ENCODE measurements at places on chromosomes 6 and 20.

GRCh38 chr6:39933669-39934130 lies 562 bp downstream of the MOCS1 start:
- no peak for DNase-seq

GRCh38 chr6:39938773-39939654 lies 4.8 kb upstream of the MOCS1 start:
- no peak for DNase-seq

DNA sequence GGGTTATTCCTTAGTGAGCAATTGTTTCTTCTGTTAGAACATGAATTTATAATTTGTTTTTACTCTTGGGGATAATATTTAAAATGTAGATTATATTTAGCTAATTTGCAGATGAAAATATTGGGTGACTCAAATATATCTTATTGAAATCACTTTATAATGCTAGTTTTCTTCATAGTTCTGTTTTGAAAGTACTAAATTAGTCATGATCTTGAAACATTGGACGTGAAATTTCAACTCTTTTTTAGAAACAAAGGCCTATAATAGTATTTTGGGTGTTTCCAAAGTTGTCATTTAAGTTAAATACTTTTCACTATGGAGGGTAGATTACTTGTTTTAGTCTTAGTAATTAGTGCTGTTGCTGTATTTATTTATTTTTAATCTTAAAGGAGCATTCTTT lies 250.9 kb downstream of the UTRN start:
- DNase-seq: no peak

GRCh38 chr6:78460711-78461110 lies 406.6 kb upstream of the IRAK1BP1 start:
- DNase-seq: no peak

DNA sequence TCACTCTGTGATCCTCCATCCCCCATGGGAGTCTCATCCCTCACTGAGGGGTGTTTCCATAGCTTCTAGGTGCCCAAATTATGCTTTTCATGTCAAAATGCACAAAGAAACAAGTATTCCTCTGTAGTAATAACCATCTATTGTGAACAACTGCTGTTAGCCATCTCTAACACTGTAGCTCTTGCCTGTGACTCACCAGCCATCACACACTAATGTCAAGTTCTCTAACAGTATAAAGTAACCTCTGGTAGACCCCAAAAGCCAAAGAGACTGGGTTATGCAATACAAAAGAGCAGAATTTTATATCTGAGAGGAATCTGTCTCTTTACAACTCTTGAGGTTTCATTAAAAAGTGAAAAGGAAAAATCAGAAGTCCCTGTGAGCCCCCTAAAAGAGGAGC lies 25.4 kb upstream of the IYD start:
- DNase-seq: no peak

DNA sequence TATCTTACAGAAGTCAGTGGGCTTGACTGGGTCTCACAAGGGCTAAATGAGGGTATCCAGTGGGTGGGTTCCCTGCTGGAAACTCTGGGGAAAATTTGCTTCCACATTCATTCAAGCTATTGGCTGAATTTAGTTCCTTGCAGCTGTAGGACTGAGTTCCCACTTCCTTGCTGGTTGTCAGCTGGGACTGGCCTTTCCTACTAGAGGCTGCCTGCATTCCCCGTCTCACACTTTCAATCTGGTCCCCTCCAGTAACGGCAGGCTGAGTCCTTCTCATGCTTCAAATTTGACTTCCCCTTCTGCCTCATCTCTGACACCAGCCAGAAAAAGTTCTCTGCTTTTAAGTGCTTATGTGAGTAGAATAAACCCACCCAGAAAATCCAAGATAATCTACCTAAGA lies 4.4 kb downstream of the CSNK2A1 start:
- no peak for DNase-seq

- DNase-seq: no peak
Measured at GRCh38 chr6:11968241-11968806, 43.8 kb upstream of the HIVEP1 start.

DNA sequence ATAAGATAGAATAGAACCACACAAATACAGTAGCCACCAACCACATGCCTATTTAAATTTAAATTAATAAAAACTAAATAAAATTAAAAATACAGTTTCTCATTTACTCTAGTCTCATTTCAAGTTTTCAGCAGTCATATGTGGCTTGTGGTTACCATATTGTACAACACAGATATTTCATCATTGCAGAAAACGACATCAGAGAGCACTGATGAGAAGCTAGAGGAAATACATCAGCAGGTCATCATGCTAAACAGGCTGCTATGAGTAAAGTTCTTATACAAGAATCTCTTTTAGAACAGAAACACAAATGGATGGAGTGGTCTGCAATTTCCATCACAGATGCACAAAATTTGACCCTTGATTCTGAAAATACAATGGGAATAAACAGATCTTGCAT lies 36.6 kb downstream of the TBC1D32 start:
- no peak for DNase-seq

DNA sequence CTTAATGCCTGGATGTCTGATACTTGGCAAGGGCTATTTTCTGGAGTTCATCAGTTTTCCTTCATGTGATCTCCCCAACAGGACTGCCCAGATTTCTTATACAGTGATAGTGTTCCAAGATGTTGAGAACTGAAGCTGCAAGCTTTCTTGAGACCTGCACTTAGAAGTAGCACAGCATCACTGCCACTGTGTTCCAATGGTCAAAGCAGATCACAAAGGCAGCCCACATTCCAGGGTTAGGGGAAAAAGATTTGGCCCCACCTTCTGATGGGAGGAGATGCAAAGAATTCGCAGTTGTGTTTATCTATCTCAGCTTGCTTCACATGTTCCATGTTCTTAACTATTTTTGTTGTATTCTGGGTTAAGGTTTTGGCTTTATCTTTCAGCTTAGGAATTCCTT lies 78.2 kb downstream of the GPX5 start:
- no peak for DNase-seq

DNA sequence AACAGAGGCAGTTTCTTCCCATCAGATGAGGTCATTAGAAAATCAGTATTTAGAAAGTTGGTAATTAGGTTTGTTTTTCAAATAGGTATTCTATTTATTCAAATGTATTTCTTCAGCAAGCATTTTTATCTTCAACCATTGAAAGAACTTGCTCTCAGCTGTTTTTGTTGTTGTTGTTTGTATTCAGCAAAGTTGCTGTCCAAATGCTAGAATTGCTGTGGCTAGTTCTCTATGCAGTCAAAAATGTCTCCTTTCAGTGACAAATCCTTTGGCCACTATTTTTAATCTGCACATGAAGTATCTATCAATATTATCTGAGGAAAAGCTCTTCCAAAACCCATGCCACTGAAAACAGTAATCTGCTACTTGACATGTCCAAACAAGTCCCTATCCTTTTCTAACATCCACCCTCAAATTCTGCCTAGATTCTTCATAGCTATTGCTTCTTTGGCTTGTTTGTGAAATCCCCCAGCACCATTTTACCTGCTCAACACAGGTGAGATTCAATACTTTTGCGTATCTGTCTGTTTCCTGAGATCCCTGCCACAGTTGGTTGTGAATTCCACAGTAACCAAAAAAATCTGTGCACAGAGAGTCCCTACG lies 1005.4 kb downstream of the GRIK2 start:
- DNase-seq: no peak

GRCh38 chr20:37261714-37262113 lies at the start of gene GHRH:
GHRH (minus strand) TSS chr20:37261814; CDS start chr20:37256889, 4,925 bp downstream.
- DNase-seq: no peak

GRCh38 chr6:136846046-136846445 lies 23.7 kb downstream of the PEX7 start:
- DNase-seq: no peak

GRCh38 chr20:63309261-63310071 lies 16.5 kb downstream of the COL20A1 start:
- DNase-seq: no peak

DNA sequence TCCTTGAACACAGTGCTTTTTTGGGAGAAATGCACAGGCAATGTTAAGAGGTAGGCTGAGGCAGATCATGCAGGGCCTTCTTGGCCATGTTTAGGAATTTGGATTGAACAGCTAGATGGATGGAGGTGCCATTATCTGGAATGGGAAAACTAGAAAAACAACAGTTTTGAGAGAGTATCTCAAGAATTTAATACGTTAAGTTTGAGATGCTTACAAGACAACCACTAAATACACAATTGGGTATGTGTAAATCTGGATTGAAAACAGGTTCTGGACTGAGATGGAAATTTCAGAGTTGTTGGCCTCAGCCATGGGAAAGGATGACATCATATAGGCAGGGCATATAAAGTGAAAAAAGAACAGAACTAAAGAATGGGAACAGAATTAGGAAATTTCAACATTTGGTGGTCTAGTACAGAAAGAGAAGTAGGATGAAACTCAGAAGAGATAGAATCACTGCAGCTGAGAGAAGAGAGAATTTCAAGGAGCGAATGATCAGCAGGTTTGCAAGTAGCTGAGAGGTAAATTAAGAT lies 37.1 kb downstream of the NCOA7 start:
- DNase-seq: no peak

DNA sequence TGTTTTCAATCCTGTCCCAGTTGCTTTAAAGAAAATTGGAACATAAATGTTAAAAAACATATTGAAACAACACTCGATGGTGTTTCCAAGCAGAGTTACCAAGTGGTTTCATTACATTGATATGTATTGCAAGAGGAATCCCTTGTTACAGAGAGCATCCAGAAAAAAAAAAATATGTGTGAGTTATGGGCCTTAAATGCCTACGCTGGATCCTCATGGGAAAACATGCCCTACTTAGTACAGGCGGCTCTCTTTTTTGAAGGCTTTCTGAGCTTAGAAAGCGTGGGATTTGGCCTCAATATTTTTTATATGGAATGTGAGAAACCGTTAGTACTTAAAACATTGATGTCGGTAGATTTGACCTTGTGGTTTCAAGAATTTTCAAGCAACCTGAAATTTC lies 26.1 kb downstream of the BTBD3 start:
- DNase-seq: no peak

Data from NCI-H526 treated with DMSO at 0.1 percent for 48 hours (cell line).